ENCODE measurements at places on chromosomes 1 and 21.

GRCh38 chr1:61579802-61580201 is 145.1 kb downstream of the TM2D1 start:
- DNase-seq = no peak

GRCh38 chr1:41488040-41488951 is 3.8 kb upstream of the EDN2 start:
- DNase-seq = no peak

DNA sequence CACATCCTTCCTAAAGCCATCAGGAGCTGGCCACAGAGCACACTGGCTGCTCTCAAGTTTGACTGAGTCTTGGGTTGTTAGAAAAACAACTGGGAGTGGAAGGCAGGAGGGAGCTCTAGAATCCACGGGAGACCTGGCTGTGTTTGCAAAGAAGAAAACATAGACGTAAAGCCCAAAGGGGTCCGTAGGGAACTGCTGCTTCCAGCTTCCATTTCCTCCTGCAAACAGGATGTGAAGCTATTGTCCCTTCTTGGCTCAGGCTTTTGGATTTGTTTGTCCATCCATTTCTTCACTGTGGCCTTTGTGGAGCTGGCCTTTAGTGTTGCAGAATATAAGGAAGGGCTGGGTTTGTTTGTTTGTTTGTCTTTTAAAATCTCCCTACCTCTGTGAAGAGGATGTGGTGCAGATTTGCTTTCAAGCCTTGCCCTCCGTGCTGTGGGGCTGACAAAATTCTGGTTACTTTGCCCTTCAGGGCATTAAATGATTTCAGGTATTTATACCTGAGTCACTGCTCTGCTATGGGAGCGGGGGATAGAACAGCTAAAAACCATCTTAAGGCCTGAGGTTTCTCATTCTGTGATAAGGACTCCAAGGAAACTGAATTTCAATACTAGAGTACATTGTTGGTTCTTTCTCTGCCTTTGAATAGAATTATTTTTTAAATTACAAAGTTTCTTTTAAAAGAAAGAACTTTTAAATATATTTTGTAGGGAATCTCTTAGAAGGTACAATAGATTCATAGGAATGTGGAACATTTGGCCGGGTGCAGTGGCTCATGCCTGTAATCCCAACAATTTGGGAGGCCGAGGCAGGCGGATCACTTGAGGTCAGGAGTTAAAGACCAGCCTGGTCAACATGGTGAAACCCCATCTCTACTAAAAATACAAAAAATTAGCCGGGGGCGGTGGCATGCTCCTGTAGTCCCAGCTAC is 74.3 kb downstream of the MPZL1 start:
- no peak for DNase-seq

DNA sequence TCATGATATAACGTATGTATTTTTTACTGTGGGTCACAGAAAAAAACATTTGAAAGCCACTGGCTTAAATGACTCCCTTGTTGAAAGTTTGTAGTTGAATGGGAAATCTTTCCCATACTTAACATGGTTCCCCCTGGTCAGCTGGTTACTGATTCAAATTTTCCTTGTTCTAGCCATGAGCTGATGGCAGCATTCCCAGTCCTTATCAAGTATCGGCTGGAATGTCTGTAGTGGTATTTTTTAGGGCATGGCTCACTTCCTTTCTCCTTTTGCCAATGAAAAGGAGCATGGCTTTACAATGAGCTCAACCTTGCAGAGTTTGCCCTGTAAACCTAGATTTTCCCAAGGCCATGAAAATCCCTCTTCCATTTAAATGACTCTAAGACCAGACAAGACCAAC is 55.7 kb downstream of the GIPC2 start:
- DNase-seq = no peak

DNA sequence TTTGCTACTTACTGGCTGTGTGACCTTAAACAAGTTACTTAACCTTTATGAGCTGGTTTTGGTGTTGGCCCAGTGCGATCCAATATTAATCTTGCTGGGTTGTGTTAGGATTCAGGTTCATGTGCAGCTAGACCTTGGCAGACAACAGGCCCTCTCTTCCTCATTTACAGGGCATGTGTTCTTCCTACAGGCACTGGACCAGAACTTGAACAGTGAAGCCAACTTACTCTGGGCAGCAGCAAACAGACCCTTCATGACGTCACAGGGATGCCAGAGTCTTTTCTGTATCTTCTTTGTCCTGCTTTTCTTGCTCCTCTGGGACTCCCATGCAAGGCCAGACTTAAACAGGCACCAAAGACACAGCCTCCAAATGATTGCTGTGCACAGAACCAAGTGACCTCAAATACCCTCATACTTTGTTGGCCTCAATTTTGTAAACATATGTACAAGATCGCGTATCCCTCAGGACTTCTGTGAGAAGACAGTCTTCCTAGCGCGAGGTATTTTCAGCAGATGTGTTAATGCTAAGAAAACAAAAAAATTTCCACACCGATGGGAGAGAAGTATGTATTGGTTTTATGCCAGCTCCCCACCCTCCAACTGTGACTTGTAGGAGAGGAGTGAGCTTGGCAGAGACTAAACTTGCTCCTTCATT is 73.7 kb downstream of the URB2 start:
- no peak for DNase-seq

GRCh38 chr1:211260141-211261107 is 1.3 kb downstream of the RCOR3 start:
- no peak for DNase-seq

DNA sequence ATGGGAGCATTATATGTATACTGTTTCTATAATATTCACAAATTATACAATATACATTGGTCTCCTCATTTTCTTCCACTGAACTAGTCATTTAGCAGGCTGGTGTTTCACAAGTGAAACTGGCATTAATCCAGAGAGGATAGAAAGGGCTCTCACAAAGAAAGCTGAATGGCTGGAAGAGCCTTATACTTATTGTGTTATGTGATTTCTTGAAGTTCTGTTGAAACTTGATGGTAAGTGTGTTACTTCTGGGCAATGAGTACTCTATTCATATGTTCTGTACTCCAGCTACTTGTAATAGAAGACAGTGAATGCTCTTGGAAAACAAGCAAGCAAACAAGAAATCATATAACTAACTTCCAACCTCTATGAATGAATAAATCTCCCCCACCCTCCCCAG is 14.9 kb downstream of the STX12 start:
- DNase-seq = no peak

DNA sequence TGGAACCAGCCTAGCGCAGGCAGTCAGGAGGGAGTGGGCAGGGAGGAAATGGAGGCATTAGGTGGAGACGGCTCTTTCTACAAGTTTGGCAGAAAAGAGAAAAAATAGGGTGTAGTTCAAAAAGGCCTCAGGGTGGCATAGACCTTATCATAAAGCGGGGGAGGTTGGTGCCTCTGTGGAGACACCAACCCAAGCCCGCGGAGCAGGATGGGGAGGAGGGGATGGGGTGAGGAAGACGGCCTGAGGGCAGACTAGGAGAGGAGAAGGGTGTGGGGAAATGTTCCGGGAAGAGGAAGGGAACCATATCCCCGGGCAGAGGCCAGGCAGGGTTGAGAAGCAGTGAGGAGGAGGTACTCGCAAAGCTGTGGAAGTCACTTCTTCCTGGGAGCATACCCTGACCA is 17.4 kb upstream of the SHE start:
- DNase-seq = no peak

DNA sequence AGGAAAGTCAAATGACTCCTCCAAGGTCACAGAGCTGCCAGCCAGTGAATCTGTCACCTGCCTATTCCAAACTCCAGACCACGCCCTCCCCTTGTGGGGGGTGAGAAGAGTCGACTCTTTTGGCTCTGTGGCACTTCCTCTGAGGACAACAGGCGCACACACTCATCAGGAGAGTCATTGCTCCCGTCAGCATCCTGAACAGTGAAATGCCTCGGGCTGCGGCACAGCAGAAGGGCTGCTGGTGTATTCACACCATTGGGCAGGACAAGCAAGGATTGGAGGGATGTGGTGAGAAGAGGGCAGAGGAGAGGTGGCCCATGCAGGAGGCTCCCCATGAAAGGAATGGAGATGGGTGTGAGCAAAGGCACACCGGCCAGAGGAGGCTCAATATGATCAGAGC is 239.0 kb downstream of the TOMM20 start:
- DNase-seq = no peak

GRCh38 chr21:32147041-32147440 is 131.8 kb downstream of the MIS18A start:
- no peak for DNase-seq

DNA sequence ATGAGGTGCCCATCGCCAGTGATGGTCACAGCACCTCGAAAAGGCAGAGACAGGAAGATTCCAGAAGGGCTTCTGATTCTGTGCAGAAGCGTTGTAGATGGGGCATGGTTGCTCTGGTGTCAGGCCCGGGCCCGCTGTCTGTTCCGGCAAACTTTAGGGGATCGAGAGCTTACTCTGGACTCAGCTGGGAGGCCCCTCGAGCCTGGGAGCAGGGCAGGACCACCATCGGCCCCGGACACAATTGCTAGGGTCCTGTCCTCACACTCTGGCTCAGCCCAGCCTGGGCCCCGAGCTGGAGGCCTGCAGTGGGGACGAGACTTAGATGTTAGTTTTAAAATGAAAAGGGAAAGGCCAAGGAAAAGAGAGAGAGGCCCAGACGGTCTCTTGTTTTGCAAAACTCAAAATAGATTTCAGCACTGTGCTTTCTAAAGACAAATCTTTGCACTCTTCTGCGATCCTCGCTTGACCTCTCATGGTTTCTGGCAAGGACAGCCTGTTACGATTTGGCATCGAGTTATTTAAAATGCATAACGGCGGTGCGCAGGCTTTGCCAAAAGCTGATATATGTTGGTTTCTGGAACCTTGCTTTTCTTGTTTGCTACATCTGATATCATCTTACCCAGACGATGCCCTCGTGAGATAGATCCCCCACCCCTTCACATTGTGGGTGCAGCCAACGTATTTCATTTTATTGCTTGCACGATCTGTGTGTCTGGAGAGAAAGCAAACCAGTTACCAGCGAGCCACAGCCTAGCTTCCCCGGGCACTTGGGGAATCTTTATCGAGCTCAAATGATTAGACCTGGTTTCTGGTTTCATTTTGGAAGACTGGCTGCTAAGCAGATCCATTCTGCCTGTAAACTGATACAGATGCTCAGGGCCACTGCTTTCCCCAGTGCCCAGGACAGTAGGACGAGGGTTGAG is 58.0 kb downstream of the PRDM16 start:
- no peak for DNase-seq

GRCh38 chr1:44905276-44905675 is 62.2 kb upstream of the PTCH2 start:
- DNase-seq = no peak

- no peak for DNase-seq
Observed at GRCh38 chr21:43211072-43211759, 42.4 kb downstream of the CRYAA start.

DNA sequence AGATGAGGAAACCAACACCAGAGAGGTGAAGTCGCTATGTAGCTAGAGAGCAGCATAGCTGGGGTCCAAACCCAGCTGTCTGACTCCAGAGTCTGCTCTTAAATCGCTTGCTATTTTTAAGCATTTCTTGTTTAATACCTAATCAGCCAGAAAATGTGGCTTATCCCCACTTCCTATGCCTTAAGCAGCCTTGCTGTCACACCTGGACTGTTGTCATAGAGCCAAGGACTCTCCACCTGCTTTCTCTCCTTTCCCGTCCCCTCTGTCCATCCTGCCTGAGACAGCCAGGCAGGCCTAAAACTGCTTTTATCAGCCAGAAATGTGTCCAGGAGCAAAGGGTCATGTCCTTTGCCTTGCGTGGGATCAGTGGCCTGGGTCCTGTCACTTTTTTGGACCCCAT is 28.3 kb upstream of the EPHA8 start:
- no peak for DNase-seq

GRCh38 chr1:105270966-105271365 is 1521.3 kb downstream of the AMY1C start:
- DNase-seq = no peak

- no peak for DNase-seq
Observed at GRCh38 chr1:12754738-12755137, 8.7 kb downstream of the CFAP107 start.

DNA sequence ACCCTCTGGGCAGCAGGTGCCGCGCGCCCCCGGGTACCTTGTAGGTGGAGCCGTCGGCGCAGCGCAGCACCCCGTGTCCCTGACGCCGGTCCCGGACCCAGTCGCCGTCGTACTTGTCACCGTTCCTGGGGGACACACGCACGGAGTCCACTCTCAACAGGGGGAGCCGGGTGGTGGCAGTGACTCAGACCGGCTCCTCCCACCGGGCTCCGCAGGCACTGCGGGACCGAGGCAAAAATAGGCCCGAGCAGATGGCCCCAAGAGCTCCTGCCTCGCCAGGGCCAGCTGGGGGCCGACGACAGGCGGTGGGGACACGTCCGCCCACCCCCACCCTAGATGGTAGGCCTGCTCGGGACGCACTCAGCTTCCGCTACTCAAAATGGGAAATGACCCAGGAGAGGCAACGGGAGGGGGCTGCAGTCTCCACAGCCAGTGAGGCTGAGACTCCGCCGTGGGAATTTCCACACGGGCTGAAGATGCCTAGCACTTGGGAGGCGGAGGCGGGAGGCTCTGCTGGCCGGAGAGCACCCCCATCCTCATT is 6.3 kb downstream of the MORN1 start:
- no peak for DNase-seq

DNA sequence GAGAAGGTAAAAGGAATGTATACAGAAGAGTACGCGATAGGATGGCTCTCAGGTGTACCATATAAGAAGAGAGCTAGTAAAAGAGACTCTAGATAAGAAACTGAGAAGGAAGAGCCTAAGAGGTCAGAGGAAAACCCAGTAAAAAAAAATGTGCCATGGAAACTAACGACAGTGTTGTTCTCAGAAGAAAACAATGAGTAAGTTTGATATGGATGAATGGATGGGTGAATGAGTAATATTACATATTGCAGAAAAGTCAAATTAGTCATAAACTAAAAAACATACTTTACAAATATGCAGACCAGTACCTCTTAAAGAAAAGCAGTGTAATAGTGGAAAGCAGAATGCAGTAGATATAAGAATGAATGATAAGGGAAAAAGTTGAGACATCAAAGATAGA is 316.2 kb downstream of the HMCN1 start:
- no peak for DNase-seq

- no peak for DNase-seq
Observed at GRCh38 chr1:203506858-203507626, 13.1 kb downstream of the OPTC start.

GRCh38 chr1:10724052-10724494 is 72.4 kb downstream of the CASZ1 start:
- DNase-seq = no peak
